ENCODE measurements at places on chromosomes 2 and 18.

- no peak for DNase-seq
Observed at GRCh38 chr2:216043949-216044348, 30.6 kb upstream of the MREG start.

GRCh38 chr18:68402784-68403183, 312.1 kb downstream of the TMX3 start:
- no peak for DNase-seq

GRCh38 chr2:172373076-172373475, 54.3 kb upstream of the ITGA6 start:
- no peak for DNase-seq

DNA sequence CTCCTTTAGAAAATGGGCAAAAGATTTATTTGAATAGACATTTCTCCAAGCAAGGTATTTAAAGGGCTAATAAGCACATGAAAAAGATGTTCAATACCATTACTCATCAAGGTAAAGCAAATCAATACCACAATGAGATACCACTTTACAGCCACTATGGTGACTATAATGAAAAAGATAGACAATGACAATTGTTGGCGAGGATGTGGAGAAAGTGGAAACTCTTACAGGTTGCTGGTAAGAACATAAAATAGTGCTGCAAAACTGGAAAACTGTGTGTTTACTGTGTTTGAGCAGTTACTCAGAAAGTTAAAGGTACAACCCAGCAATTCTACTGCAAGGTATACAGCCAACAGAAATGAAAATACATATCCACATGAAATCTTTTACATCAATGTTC, 31.9 kb upstream of the RNU4ATAC start:
- no peak for DNase-seq

DNA sequence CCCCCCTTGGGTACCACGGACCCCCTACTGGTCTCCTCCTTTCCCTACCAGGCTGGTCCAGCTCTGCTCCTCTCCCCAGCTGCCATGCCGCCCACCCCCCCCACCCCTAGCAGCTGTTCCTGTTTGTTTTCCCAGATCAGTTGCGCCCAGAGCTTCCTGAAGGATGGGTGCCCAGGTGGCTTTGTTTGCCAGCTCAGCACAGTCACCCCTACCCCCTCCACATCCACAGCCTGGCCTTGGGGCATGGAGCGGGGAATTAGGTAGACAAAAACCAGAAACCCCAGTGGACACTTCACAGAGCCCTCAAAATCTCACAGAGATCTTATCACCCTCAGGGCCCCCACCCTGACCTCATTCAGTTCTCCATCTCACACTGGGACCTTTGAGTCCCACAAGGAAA, 3.7 kb upstream of the CRYBA2 start:
- DNase-seq: no peak

- peak; percentile 67 for DNase-seq
Observed at GRCh38 chr2:64330281-64331113, 123.5 kb upstream of the LGALSL start.

Data from stimulated activated CD8-positive, alpha-beta memory T cell treated with anti-CD3 and anti-CD28 coated beads, Interleukin-2, amount 100 ng/mL, for 1 hour (primary cell).